ENCODE measurements at places on chromosomes 13 and 19.

DNA sequence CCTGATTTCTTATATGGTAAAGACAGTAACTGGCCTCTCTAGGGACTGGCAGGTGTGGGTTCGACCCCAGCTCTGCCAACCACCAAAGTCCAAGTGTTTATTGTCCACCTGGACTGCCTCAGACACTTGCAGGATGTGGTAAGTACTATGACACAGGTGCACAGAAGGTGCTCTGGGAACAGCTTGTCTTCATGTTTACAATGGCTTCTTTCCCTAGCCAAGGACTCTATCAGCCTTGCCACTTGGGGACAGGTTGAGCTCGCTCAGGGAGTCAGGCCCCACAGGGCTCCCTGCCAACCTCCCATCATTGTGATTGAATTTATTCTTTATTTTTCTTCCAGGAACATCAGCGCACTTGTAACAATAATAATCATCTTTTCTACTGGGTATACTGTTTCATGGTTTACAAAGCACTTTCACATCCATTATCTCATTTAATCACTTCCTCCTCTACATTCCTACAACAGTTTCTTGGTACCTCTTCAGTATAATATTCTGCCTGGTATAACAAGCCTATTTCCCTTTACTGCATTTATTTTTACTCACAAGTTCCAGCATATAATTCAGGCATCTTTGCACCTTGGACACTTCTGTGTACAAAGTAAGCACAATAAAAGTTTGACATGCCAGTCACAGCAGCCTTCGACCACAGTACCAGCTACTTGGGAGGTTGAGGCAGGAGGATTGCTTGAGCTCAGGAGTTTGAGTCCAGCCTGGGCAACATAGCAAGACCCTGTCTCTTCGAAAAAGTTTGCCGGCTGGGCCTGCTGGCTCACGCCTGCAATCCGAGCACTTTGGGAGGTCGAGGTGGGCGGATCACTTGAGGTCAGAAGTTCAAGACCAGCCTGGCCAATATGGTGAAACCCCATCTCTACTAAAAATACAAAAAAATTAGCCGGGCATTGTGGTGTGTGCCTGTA lies 24.2 kb upstream of the GATAD2A start:
- DNase-seq: no peak

DNA sequence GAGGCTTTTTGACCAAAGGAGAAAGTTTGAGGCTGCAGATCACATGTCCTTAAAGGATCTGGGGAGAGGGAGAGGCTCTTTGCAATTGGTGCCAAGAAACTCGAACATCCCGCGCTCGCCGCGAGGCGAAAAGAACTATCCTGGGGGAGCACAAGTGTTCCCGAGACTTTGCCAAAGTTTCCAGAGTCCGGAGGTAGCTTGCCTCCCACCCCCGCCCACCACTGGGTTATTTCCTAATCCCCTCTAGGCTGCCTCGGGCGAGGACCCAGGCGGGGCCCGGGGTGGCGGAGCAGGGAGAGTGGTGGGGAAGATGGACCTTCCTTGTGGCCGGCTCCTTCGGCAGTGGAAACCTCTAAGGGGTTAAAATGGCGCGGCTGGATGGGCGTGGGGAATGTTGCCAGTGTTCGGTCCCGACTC lies 114.5 kb downstream of the KCNRG start:
- DNase-seq: no peak

- DNase-seq: no peak
Measured at GRCh38 chr19:45324349-45324907, 1.8 kb upstream of the CKM start.

DNA sequence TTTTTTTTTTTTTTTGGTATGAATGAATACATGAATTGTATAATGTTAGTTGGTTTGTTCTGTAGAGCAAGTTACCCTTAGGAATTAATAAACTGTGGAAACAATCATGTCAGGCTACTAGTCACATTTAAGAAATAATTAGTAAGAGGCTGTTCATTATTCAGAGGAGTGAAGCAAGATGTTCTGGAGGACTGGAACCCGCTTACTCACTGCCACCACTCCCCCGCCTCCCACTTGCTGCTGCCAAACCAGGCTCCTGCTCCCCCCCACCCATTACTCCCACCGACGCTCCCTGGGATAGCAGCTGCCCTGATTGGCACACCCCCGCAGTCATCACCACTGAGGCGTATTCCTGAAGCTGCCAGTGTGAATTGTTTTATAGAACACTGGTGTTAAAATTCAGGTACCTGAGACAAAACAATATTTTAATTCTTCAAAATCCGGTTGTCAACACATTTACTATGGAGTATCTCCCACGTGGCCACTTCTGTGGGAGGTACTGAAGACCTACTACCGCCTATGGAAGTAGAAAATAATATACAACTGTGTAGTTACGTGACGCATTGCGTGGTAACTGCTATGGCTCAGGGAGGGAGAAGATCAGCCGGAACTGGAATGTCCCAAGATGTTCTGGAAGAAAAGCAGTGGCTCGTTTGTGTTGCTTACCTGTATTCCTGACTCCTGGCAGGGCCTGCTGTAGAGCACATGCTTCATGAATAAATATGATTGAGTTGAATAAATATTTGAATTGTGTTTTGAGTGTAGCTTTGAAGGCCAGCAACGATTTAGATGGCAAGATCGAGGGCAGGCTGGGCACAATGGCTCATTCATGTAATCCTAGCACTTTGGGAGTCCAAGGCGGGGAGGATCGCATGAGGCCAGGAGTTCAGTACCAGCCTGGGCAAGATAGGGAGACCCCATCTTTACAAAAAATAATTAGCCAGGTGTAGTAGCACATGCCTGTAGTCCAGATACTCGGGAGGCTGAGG lies 1.7 kb downstream of the DPY19L3 start:
- DNase-seq: peak; percentile 71

DNA sequence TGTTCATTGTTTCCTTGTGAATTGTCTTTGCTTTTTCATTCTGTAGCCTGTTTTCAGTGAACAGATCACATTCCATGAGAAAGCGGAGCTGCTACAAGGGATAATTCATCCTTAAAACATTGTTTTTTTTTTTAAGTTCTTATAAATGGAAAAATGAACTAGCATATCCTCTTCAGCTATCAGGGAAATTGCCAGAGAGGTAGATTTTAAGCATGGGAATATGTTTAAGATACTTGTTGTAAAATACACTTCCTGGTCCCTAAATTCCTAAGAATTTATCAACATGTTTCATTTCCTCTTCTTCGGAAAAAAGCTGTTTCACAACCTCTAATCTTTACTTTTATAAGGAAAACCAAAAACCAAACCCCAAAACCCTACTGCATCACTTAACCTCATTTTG lies 238.0 kb downstream of the POSTN start:
- no peak for DNase-seq

GRCh38 chr19:32203161-32203560 lies 142.2 kb upstream of the ZNF507 start:
- no peak for DNase-seq

Data from AG20443 (cell line).